Stimulated activated CD8-positive, alpha-beta memory T cell treated with anti-CD3 and anti-CD28 coated beads, Interleukin-2, amount 100 ng/mL, for 1 hour (primary cell): ENCODE measurements at places on chromosomes 2 and 18.

DNA sequence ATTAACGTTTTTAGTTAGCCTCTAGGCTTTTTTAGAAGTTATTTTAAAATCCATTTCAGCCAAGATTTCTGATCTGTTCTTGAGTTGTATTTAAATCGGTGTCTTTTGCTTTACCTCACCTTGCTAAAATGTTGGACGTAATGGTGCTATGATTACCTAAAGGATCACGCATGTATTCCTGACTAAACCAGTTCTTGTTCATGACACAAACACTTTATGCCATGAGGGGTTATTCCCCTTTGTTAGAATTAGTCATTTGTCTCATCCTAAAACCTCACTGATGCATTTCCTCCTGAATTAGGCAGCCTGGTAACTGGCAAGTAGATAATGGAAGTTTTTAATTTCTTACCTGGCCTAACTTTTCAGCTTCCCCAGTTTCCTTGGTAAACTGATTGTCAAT lies 185.4 kb upstream of the TANK start:
- DNase-seq, result no peak

- no peak for DNase-seq
Measured at GRCh38 chr2:235598532-235599531, 105.0 kb downstream of the AGAP1 start.

DNA sequence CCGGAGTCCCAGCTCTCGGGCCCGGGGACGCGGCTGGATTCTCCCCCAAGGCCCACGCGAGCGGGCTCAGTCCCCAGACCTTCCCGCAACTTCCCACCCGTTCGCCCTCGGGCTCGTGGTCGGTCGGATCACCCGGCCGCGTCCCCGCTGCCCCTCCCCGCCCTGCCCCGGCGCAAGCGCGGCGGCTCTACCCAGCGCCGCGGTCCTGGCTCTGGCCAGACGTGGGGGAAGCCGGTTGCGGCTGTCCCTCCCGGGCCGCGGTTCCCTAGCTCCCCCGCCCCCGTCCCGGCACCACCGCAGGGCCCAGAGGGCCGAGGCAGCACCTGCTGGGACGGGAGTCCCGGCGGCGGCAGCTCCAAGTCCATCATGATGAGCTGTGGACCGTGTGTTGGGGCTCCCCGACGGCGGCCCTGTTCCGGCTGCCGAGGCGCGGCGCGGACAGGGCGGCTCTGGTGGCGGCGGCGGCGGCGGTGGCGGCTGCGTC lies 276 bp downstream of the NFE2L2 start:
- peak; percentile 9 for DNase-seq

DNA sequence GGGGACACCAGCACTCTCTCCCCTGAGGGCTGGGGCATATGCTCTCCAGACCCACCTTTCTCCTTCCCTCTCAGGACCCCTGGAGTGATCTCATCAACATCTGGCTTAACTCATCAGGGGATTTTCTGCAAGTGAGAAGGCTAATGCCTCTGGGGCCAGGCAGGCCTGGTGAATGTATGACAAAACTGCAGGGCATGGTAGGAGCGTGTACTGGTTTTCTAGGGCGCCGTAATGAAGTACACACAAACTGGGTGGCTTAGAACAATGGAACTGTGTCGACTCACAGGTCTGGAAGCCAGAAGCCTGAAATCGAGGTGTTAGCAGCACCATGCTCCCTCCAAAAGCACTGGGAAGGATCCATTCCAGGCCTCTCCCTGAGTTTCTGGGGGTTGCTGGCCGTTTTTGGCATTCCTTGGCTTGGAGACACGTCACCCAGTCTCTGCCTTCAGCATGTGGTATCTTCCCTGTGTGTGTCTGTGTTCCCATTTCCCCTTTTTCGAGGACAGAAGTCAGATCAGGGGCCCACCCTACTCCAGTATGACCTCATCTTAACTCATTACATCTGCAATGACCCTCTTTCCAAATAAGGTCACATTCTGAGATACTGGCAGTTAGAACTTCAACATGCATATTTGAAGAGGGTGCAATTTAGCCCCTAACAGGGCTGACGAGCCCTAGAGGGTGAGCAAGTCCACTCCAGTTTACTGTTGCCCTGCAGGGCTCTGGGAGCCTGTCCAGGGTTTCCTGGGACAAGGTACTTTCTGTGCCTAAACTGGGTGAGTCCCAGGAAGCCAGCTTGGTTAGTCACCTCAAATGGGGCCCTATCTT lies 45.5 kb upstream of the CAB39 start:
- no peak for DNase-seq

DNA sequence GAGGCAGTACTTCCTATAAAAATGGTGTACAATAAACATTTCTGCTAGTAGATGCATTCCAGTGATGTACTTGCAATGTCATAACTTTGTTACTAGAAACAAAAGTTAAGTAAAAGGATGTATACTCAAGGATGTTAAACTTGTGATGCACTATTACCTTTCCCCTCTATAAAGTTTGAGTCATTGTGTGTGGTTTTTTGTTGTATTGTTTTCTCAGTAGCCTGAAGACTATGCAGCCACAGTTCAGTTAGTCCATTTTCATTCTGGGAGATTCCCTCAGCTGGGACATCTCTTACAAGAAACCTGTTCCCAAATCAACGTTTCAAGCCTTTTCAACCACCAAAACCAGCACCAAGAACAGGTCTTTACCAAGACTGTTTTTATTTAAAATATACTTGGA lies 5.6 kb downstream of the ATP5MC3 start:
- DNase-seq, result no peak

DNA sequence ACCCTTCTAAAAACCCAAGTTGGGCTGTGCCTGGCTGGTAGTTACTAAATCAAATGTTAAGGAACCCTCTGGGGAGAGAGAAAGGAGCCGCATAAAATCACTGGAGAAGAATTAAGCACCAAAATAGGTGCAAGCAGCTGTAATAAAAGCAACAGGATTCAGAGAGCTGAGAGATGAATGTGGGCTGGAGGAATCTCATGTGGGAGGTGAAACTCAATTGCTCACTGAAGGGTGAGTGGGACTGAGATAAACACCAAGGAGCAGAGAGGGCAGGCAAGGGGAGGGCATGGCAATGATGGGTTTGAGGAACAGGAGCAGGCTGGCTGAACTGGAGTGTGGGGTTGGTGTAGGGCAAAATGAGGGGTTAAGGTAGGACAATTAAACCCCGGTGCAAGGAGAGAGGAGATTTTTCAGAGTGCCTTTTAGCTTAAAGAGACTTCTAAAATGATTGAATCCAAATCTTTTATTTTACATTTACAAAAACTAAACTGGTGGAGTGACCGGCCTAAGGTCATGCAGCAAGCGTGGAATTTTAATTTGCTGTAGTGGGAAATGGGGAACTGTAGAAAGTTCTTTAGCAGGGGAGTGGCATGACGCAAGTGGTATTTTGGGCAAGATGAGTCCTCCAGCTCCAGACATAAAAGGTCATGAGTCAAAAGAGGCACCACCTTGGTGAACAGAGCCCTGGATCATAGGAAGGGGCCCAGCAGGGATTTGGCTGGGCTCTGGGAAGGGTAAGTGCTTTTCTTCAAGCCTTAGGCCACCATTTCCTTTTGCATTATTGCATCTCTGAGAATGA lies 10.5 kb downstream of the PLB1 start:
- no peak for DNase-seq

- DNase-seq, result no peak
Measured at GRCh38 chr2:171420728-171421563, 12.8 kb downstream of the METTL8 start.

DNA sequence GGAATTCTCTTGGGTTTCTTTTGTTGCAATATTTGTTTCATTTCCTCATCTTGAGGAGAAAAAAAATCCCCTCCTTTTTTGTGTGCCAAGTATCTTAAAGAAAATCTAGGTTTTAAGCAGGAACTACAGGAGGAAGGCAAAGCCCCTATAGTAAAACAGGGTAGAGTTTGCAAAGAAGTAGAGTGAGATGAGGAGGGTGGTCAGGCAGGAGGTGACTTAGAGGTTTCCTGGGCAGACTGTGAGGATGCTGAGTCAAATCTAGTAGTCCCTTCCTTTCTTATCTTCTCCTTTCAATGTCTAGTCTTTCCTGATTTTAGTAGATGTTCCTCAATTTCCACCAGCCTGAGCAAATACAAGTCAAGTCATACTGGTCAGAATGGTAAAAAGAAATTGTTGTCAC lies 222.5 kb downstream of the PMAIP1 start:
- no peak for DNase-seq

DNA sequence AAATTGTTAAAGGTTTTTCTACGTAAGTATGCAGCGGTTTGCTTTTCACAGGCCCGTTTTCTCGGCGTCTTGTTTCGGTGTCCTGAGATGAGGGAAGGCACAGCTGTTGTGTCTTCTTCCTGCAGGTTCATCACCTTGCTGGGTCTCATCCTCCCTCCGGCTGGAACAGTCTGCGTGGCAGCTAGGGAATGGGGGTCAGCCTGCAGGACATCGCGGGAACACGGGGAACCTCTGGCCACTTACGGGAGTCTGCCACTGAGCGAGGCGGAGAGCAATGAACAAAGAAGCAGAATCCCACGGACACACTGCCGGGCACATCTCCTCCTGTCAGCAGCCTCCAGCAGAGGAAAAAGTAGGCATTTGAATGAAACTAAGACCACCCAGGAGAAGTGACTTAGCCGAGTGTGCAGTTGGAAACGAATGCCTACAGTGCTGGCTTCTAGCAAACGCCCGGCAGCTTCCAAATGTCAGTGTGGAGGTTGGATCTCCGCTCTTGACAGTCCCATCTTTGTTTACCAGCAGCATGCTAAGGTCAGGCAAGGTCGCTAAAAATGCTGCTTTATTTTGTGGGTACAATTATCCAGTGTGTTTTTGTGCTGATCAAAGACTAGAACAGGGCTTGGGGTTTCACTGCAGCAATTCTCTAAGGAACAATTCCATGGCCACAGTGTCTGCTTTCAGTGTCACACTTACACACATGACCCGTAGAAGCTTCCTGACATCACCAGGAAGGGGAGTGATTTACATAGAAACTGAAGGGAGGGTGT lies 109.8 kb upstream of the SEC11C start:
- DNase-seq, result no peak

DNA sequence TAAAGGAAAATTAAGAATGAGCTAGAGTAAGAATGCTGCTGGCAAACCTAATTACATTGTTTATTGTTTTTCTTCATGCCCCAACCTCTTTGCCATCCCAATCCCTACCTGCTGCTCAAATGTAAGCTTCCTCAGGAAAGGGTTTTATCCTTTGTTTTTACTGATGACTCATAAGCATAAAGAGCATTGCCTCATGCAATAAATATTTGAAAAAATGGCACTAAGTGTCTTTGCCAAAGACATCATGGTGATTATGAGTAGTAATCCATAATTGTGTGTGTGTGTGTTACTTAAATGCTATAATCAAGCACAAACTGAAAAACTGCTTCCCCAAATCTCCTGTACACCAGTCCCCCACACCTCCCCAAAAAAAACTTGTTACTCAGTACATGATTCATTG lies 53.4 kb downstream of the DNER start:
- no peak for DNase-seq

- DNase-seq, result no peak
Measured at GRCh38 chr2:69285379-69285894, 101.6 kb downstream of the GFPT1 start.

GRCh38 chr2:20067992-20068584 lies 16.7 kb upstream of the LAPTM4A start:
- no peak for DNase-seq
